ENCODE measurements at places on chromosomes 7 and 10. TPM values are rescaled to one million over a fixed set of nuclear protein-coding genes. Genes with fewer than 3 reads are reported as not detected.

Gene FANK1
- not detected for polyA plus RNA-seq

Gene SLC13A4
- not detected for polyA plus RNA-seq

DNA sequence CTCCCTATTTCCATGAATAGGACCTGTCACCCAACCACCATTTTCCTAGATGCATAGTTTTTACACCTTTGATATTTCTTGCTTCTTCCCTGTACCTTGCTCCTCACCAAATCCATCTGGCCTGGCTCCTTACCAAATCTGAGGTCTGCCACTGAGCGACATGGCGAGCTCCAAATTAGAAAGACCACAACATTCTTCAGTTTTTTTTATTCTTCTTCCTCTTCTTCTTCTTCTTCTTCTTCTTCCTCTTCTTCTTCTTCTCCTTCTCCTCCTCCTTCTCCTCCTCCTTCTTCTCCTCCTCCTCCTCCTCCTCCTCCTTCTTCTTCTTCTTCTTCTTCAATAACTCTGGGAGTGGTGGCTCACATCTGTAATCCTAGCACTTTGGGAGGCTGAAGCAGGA lies 7.1 kb downstream of the CPED1 start:
- peak overlapping the region; percentile 63 for H3K27ac ChIP-seq
- DNase-seq, result no peak
- H3K27me3 ChIP-seq, result no peaks in the 10 kb centered on the region

DNA sequence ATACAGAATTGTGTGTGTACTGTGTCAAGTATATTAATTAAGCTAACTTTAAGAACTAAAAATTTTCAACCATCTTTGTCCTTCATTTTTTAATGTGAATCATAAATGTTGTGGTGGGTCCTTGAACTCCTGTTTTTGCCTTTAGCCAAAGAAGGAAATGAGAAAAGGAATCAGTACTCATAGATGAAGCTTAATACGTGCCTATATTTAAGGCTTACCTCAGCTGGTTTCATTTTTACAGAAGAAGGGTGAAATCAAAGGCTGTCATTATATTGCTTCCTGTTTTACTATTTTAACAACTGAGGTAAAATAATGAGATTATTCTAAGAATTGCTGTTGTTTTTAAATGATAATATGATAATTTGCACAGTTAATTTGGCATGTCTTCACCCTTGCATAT lies 6.3 kb upstream of the SNX13 start:
- no peak overlapping the region for H3K4me3 ChIP-seq
- peak; percentile 20 for DNase-seq
- H3K36me3 ChIP-seq, result no peaks in the 10 kb centered on the region
- no peaks in the 10 kb centered on the region for H3K27me3 ChIP-seq
- no peaks in the 10 kb centered on the region for H3K4me1 ChIP-seq
- H3K27ac ChIP-seq, result no peak overlapping the region

DNA sequence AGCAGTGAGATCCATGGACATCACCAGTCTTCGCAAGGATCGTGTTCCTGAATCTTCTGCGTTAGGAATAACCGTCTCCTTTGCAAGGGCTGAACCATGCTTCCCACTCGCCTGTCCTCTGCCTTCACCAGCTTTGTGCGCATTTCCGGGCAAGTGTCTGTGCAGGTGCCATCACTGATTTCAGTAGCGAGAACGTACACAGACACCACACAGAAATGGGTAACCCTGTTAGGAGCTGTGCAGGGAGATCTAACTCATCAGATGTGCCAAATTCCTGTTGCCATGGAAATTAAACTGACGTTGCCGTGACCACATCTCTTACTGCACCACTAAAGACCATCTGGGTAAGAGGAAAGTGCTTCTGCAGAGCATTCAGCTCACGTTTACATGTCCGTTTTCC lies 146.3 kb downstream of the DIP2C start:
- H3K27ac ChIP-seq, result no peak overlapping the region
- H3K36me3 ChIP-seq, result no peaks in the 10 kb centered on the region
- peaks cover 5% of the 10 kb centered on the region for H3K27me3 ChIP-seq
- H3K4me1 ChIP-seq, result no peaks in the 10 kb centered on the region

GRCh38 chr10:88080213-88080612 lies 216.8 kb downstream of the PTEN start:
- no peak overlapping the region for H3K27ac ChIP-seq
- no peaks in the 10 kb centered on the region for H3K36me3 ChIP-seq
- H3K4me1 ChIP-seq, result peaks cover 53% of the 10 kb centered on the region
- no peaks in the 10 kb centered on the region for H3K27me3 ChIP-seq

Gene ZNF853
- polyA plus RNA-seq, result 0.11 TPM

- no peaks in the 10 kb centered on the region for H3K27me3 ChIP-seq
- H3K27ac ChIP-seq, result no peak overlapping the region
- H3K36me3 ChIP-seq, result no peaks in the 10 kb centered on the region
Observed at GRCh38 chr7:133114519-133114918, 32.6 kb upstream of the CHCHD3 start.

- H3K4me3 ChIP-seq, result no peak overlapping the region
- no peaks in the 10 kb centered on the region for H3K27me3 ChIP-seq
- H3K27ac ChIP-seq, result no peak overlapping the region
- H3K4me1 ChIP-seq, result no peaks in the 10 kb centered on the region
Observed at GRCh38 chr7:79620291-79620690, 166.8 kb upstream of the MAGI2 start.

DNA sequence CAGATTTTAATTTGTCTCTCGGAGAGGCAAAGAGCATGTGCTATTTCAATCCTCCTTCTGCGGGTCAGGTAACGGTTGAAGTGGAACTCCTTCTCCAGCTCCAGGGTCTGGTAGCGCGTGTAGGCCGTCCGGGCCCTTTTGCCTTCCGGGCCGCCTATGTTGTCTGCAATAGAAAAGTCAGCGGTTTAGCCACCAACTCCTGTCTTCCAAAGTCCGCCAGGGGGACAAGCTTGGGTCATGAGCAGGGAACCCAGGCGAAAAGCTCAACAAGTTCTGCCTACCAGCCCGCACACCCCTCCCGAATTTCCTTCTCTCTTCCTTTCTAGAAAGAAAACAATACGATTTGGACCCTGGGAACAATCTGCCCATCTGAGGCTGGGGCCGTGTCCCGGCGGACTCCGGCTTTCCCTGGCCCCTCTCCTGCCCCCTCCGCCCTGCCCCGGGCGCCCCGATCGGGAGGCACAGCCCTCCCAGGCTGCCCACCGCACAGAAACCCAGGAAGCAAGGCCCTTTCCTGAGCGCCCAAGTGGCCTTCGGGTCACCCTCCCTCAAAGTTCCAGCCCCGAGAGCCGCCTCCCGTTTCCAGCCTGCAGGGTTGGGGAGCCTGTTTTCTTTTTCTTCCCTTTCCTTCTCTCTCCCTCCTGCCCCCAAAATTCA lies 1.4 kb downstream of the HOXA5 start:
- H3K4me1 ChIP-seq, result peaks cover 4% of the 10 kb centered on the region
- peak overlapping the region; percentile 70 for H3K4me3 ChIP-seq
- H3K27me3 ChIP-seq, result peaks cover 51% of the 10 kb centered on the region

DNA sequence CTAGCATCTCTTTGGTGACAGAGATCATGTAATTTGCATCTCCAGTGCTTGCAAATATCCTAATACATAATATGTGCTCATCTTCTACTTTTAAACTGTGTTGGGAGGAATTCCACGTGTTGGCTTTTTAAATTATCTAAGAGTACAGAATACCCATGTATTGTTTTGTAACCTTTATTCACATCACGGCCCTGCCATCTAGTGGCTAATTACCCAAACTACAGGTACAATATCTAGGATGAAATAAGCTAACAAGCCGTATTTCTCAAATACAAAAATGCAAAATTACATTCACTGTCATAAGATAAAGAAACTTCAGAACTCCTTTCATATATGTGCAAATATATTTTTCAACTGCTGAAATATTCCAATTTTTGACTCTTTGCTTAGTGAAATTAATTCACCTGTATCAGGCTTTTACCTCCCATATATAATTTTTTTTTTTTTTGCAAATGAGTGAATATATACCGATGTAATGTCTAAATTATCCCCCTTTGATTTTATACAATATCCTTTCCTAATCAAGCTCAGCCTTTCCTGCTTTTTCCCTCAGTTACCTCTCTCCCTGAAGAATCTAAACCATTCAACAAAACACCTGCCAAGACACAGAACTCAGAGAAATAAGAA lies 30.3 kb upstream of the LSM8 start:
- no peak overlapping the region for H3K4me3 ChIP-seq
- DNase-seq, result peak; percentile 18
- H3K27ac ChIP-seq, result no peak overlapping the region
- H3K4me1 ChIP-seq, result no peaks in the 10 kb centered on the region

GRCh38 chr7:17046666-17047065 lies 164.9 kb upstream of the AGR3 start:
- no peak for DNase-seq
- peaks cover 21% of the 10 kb centered on the region for H3K4me1 ChIP-seq
- no peak overlapping the region for H3K27ac ChIP-seq
- H3K27me3 ChIP-seq, result no peaks in the 10 kb centered on the region
- H3K4me3 ChIP-seq, result no peak overlapping the region

DNA sequence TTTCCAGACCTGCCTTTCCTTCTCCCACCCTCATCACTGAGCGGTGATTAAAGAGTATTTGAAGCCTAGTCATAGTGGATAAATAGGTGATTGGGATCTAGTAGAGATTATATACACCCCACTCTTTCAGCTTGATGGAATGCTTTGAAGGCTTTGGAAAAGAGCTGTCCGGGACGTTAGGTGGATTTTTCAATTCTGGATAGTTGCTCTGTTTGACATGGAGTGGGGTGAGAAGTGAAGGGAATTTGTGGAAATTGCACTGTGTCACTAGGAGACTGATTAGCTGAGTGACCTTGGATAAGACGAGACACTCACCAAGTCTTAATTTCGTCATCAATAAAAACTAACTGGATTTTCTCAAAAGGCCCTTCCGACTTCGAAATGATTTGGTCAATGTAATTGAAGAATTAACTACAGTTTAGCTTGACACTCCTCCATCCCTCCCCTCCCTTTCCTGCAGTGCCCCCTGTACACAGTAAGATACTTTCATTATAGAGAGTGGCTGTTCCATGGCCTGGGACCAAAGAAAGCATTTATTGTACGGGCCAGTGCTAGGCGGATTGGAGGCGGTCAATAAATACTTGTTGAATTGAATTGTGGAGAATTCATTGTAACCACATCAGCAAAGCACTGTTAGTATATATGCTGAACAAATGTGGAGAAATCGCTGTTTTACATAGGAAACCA lies 962 bp downstream of the ZKSCAN1 start:
- peak overlapping the region; percentile 97 for H3K4me3 ChIP-seq
- H3K27me3 ChIP-seq, result no peaks in the 10 kb centered on the region
- no peaks in the 10 kb centered on the region for H3K36me3 ChIP-seq
- peaks cover 38% of the 10 kb centered on the region for H3K4me1 ChIP-seq

Gene FXYD4
- polyA plus RNA-seq, result not detected

DNA sequence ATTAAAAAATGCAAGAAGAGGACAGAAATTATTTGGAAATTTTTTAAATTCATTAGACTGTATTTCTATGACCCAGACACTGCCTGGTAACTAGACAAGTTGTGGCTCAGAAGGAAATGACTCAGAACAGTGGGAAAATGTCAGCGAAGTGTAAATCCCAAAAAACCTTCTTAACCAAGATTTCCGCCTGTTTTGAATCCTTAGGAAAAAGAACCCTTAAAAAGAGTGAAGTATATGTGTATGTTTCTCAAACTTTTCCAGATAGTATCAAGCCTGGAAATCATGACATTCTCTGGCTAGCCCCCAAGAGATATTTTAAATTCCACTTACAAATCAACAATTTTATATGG lies 42.7 kb upstream of the PLXNA4 start:
- no peak overlapping the region for H3K4me3 ChIP-seq
- no peaks in the 10 kb centered on the region for H3K36me3 ChIP-seq
- DNase-seq, result no peak
- no peaks in the 10 kb centered on the region for H3K27me3 ChIP-seq

Gene CLRN3
- polyA plus RNA-seq, result 0.16 TPM

DNA sequence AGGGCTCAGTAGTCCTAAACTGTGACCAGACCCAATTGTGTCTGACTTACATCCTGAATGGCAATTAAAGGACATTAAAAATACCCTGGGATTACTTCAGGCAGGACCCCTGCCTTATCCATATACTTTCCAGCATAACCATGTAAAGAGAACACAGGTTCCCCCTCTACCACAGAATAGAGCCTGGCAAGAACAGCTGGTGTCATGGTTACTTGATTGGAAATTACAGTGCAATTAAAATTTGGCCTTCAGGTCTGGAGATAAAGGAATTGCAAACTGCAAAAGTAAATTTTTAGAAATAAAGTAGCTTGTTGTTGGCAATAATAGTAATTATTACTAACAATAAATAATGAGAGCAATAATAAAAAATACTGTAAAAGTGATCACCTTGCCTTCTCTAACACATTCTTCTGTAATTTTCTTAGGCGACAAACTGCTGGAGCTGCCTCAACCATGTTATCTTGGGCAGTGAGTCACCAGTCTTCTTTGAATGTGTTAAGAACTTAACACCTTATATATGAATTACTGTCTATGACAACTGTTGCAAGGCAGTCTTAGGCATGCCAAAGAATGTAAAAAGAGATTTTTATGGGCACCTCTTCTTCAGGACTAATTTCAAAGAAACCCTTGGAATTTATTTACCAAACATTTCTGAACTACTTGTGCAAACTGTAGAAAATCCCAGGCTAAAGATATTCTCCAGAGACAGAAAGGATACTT lies 53.7 kb downstream of the HIBADH start:
- no peaks in the 10 kb centered on the region for H3K4me1 ChIP-seq
- no peak overlapping the region for H3K4me3 ChIP-seq

- peaks cover 12% of the 10 kb centered on the region for H3K4me1 ChIP-seq
- no peak overlapping the region for H3K4me3 ChIP-seq
- DNase-seq, result no peak
- no peak overlapping the region for H3K27ac ChIP-seq
- peaks cover 6% of the 10 kb centered on the region for H3K27me3 ChIP-seq
Observed at GRCh38 chr10:86871563-86872183, 85.7 kb downstream of the MMRN2 start.

- no peaks in the 10 kb centered on the region for H3K36me3 ChIP-seq
- H3K4me3 ChIP-seq, result no peak overlapping the region
- peak; percentile 3 for DNase-seq
Observed at GRCh38 chr10:74542077-74542476, 284.3 kb upstream of the KAT6B start.

Data from CD14-positive monocyte (primary cell).